ENCODE measurements at places on chromosomes 5 and 9.

DNA sequence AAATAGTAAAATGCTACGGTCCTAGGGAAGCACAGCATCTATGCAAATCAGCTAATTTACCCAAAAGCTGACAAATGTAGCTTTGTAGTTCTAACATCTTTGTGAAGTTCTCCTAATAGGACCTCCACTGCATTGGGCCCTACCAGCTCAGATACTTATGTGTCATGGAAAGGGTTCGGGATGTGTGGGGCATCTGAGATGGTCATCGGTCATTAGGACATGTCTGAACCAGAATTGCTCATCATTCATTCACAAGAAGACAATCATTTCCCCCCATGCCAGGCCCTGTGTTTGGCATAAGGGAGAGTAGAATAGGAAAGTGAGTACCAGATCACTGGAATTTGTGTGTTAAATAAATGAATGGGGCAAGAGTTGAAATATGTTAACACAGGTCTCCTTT, 35.7 kb downstream of the PWWP2A start:
- no peak for DNase-seq

GRCh38 chr9:20988061-20988460, 43.4 kb downstream of the HACD4 start:
- no peak for DNase-seq

- DNase-seq, result no peak
These were observed 22.7 kb downstream of the CAMK2A start for GRCh38 chr5:150266871-150267291.

DNA sequence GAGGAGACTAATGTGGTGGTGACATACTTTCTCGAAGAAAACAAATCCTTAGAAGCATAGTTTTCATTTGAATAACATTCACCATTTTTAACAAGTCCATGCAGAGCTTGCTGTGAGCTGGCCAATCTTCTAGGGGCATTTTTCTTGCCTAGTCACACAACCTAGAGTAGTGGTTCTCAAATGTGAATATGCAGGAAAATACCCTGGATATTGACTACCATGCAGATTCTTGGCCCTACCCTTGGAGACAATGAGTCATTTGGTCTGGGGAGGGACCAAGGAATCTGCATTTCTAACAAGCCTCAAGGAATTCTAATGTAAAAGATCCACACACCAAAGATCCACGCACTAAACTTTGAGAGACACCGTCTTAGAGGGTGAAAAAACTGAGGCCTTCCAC, 23.5 kb downstream of the GDNF start:
- no peak for DNase-seq

DNA sequence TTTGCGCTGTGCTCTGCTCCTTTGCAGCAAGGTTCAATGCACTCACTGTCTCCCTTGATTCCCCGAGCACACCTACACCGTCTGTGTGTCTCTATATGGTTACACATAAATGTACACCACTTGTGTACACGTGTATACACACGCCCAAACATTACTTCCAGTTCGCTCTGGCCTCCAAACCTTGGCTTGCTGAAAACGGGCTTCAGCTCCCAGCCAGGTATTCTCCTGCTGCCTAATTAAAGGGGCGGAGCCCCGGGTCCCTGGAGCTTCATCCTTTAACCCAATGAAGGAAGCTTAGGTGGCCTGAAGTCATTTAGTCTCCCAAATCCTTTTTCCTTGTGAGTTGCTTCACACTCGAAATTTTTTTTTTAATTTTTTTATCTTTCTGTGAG, 4.6 kb downstream of the ISL1 start:
- DNase-seq, result no peak

DNA sequence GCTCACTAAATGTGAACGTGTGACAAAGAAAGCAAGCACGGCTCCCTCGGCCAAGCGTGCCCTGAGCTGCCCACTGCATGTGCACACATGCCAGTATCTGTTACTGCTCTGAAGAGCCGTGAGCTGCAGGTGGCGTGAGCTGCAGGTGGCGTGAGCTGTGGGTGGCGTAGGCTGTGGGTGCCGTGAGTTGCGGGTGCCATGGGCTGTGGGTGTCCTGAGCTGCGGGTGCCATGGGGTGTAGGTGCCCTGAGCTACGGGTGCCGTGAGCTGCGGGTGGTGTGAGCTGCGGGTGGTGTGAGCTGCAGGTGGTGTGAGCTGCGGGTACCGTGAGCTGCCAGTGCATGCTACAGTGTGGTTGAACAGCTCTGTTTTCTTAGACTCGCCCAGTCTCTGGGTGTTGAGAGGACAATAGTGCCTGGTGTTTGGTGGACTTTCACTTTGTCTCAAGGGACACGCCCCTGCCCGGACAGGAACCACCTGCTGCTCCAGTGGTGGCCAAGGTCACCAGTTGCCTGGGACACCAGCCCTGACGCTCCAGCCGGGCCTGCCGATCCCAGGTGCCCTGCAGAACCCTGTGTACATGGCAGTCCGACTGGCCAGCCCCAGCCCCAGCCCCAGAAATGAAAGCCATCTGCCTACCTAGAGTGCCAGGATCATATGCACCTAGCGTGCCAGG, 6.7 kb downstream of the CCDC187 start:
- no peak for DNase-seq

- peak; percentile 29 for DNase-seq
These were observed 588 bp downstream of the TRAF2 start for GRCh38 chr9:136886610-136887597.

GRCh38 chr9:136722093-136722968, 10.0 kb downstream of the DIPK1B start:
- no peak for DNase-seq

DNA sequence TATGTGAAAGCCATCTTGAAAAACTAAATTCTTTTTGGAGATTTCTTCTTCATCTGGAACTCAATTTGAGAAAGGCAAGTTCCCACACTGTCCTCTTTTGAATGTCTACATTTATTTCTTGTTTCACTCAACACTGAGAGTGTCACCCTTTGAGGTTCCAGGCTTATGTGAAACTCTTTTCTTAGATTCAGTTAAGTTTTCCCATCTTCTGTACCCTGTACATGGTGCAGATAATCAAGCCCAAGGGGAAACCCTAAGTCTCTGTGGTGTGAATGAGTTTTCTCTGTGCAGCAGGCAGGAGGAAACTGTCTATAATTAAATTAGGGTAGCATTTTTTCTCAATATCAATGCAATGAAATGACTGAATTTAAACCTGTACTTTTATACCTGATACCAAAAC, 72.3 kb upstream of the PRLR start:
- DNase-seq, result no peak

DNA sequence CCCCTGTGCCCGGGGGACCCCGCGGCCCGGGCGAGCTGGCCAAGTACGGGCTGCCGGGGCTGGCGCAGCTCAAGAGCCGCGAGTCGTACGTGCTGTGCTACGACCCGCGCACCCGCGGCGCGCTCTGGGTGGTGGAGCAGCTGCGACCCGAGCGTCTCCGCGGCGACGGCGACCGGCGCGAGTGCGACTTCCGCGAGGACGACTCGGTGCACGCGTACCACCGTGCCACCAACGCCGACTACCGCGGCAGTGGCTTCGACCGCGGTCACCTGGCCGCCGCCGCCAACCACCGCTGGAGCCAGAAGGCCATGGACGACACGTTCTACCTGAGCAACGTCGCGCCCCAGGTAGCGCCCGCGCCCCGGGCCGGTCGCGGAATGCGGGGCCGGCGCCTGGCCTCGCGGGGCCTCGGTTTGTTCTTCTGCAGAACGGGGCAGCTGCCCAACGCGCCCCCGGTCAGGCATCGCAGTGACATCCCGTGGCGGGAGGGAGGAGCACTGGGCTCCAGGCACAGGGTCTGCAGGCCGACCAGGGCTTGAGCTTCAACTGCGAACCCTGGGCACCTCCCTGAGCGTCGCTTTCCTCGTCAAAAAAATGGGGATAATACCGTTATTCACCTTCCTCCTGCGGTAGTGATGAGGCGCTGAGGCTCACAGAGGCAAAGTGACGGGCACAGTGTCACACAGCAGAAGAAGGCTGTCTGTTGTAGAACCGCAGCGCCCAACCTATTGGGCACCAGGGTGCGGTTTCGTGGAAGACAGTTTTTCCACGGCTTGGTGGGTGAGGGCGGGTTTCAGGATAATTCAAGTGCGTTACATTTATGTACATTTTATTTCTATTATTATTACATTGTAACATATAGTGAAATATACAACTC, 777 bp downstream of the ENDOG start:
- peak; percentile 41 for DNase-seq

DNA sequence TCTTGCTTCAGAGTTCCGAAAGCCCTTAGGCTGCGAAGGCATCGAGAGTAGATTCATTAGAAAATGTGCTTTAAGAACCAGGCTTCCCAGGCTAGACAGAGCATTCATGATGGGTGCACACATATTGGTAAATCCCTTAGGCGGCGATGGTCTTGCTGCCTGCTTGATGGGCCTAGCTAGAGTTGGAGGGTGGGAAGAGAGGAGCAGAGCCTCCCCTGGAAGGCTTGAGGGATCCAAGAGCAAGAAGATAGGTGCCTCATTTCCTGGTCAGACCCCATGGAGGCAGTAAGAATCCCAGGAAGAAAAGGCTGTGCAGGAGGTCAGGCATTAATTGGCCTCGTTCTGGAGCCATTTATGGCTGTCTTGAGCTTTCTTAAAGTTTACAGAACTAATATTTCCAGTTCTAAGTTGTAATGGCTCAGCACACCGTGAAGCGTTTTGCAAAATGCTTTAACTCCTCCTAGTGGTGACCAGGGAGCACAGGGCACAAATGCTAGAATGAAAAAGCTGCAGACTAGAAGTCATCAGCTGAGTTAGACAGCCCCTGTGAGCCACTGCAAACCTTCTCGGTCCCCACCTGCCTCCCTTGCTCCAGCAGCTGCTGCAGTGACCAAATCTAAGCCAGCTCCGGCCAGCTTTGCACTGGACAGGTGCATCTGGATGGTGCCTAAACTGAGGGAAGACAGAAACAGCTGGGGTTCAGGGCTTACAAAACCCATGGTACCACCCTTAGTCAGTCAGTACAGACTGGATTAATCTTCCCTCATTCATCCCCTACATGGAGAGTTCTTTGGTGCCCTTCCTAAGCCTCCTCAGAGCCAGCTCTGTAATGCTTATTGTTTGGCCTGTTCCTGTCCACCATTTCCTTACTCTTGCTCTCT, 14.7 kb downstream of the SLC45A2 start:
- no peak for DNase-seq

DNA sequence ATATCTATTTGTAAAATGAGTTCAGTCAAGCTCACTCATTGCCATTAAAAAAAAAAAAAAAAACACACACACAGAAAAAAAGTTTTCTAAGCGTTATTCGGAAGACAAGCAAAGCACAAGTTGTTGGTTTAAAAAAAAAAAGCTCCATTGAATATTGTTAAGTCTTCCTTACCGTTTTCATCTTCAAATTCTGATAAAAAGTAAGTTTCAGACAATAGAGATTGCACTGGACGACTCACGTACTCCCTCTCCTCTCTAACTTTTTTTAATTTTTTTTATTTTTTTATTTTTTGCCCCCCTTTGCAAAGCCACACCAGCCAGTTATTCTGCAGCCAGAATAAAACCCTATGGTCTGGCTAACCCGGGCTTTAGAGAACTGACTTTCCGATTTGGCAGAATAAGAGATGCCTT, 544 bp downstream of the ADAMTS6 start:
- DNase-seq, result no peak

- DNase-seq, result no peak
These were observed 488.0 kb downstream of the PRELID2 start for GRCh38 chr5:145347026-145347616.

DNA sequence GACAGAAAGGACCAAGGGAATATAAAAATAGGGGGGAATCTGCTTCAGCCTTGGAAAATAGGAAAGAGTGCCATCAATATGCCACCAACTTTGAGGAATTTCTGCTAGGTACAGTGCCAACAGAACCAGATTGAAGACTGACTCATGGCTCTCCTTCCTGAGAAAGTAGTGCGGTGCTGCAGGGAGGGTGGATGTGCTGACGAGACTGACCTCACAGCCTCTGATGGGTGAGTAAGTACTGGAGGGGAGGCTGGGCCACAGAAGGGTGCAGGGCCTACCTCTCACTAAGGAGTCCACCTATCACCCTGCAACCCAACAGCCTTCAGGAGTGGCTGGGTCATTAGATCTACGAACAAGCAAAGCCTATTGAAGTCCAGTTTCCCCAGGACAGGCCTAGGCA, 187.6 kb downstream of the GABBR2 start:
- DNase-seq, result no peak

GRCh38 chr9:38671748-38672147, 48.2 kb downstream of the FAM240B start:
- no peak for DNase-seq

- no peak for DNase-seq
These were observed 2.0 kb downstream of the NKD2 start for GRCh38 chr5:1010641-1011046.

DNA sequence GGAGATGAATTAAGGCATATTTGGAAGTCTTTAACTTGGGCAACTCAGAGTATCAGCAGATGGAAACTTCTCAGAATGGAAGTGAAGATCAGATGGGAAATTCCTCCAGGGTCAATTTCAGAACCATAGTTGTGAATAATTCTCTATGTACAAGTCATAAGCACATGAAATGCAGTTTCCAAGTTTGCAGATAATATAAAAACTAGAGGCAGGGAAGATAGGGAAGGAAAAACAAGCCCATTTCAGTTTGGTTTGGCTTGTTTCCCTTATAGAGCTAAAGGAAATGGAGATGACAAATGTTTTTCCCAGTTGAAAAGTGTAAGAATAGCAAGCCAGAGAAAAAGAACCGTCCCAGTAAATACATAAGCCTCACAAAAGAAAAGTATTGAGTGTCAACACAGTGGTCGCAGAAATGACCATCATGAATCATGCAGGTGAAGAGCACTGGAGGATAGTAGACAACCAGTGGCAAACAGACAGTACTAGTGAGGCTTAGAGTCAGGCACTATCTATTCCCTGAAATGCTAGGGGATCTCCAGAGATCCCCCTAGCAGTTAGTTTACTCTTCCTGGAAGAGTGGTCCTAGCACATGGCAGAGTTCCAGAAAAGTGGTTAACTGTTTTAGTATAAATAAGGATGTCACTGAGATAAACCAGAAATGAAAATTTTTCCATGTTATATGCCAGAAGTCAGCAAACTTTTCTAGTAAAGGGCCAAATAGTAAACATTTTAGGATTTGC, 245.9 kb downstream of the SAXO1 start:
- no peak for DNase-seq

GRCh38 chr9:77968506-77968905, 63.1 kb downstream of the GNAQ start:
- no peak for DNase-seq

GRCh38 chr5:73960426-73960825, 334.4 kb downstream of the ARHGEF28 start:
- no peak for DNase-seq

GRCh38 chr5:172616730-172617129, 24.3 kb upstream of the NEURL1B start:
- no peak for DNase-seq

GRCh38 chr9:70601000-70601951, 186.8 kb upstream of the KLF9 start:
- DNase-seq, result no peak

- DNase-seq, result no peak
These were observed 23.0 kb downstream of the FBLL1 start for GRCh38 chr5:168552146-168552545.

- DNase-seq, result no peak
These were observed 7.0 kb downstream of the IGFBPL1 start for GRCh38 chr9:38417003-38417945.

GRCh38 chr9:107067739-107068416, 204.9 kb downstream of the ZNF462 start:
- no peak for DNase-seq

- no peak for DNase-seq
These were observed 880 bp upstream of the CCNG1 start for GRCh38 chr5:163436515-163436914.
